ENCODE measurements at places on chromosomes 7 and 10.

DNA sequence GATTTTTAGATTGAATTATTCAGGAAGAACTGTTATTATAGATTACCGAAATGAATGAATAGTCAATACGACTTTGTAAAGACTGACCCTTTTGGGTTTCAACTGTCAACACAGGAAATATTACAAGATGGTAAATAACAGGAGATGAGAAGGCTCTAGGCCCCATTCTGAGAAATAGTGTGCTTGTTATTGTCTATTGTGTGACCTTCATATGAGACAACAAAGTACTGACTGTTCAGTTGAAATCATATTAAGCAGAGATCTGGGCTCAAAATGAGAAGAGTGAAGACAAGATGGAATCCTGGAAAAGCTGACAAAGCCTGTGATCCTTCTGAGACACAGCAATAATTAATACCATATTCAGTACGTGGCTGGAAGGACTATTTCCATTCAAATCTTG is 503.8 kb downstream of the INHBA start:
- DNase-seq = no peak
- H3K4me3 ChIP-seq = no peak overlapping the region
- H3K27ac ChIP-seq = no peak overlapping the region
- H3K27me3 ChIP-seq = no peaks in the 10 kb centered on the region
- no peaks in the 10 kb centered on the region for H3K4me1 ChIP-seq
- H3K36me3 ChIP-seq = no peaks in the 10 kb centered on the region

- H3K36me3 ChIP-seq = no peaks in the 10 kb centered on the region
- H3K4me1 ChIP-seq = no peaks in the 10 kb centered on the region
- no peaks in the 10 kb centered on the region for H3K27me3 ChIP-seq
- no peak overlapping the region for H3K4me3 ChIP-seq
Measured at GRCh38 chr10:72557362-72557761, 68.5 kb downstream of the MICU1 start.

- no peaks in the 10 kb centered on the region for H3K27me3 ChIP-seq
- no peak overlapping the region for H3K4me3 ChIP-seq
- peaks cover 24% of the 10 kb centered on the region for H3K4me1 ChIP-seq
- no peak for DNase-seq
Measured at GRCh38 chr10:8048281-8049008, 6.0 kb upstream of the GATA3 start.

- peak; percentile 72 for DNase-seq
- H3K27me3 ChIP-seq = no peaks in the 10 kb centered on the region
- H3K4me1 ChIP-seq = no peaks in the 10 kb centered on the region
- no peak overlapping the region for H3K4me3 ChIP-seq
- H3K27ac ChIP-seq = no peak overlapping the region
Measured at GRCh38 chr10:132434405-132435005, 37.5 kb downstream of the PWWP2B start.

DNA sequence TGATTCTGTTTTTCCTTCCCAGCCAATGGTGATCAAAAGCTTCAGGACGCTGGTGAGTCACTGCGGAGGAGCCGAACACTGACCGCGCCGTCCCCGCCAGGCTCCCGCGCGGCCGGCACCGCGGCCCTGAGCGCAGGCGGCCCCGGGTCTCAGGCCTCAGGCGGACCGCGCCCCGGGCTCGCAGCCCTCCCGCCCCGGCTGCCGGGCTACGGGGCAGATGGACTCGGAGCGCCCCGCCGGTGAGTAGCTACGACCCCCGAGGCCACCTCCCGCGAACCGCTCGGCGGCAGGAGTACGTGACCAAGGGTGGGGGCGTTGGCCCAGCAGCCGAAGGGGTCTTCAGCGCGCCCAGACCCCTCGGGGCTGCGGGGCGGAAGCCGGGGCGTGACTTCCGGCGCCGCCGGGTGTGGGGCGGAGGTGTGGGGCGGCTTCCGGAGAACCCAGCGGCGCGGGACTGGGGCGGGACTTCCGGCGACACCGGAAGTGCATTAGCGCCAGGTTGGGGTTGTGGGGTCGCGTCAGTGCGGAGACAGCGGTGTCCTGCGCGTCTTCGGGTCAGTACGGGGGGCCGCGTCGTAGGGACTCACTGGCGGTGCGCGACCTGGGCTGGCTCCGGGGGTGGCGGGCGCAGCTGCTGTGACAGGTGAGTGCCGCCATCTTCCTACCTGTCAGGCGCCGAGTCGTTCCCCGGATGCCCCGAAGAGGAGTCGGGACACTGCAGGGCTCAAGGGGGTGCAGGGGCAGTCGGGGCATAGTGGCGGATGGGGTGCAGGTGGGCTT is at the start of gene WDR37:
TSS of gene WDR37 (plus strand) at position 60 of the 780 bp plus-strand sequence. CDS start 15,771 bp downstream, outside the sequence.
- peak; percentile 93 for DNase-seq
- H3K4me1 ChIP-seq = peaks cover 27% of the 10 kb centered on the region
- H3K36me3 ChIP-seq = no peaks in the 10 kb centered on the region
- peak within 1 kb of the TSS; percentile 98 for H3K27ac ChIP-seq
- no peaks in the 10 kb centered on the region for H3K27me3 ChIP-seq

Data from pancreas (tissue), 10 donors.